Fibroblast of mammary gland (primary cell): ENCODE measurements at places on chromosomes 16 and 17.

GRCh38 chr16:72434159-72434558 lies 262.2 kb upstream of the PMFBP1 start:
- peak; percentile 60 for DNase-seq

GRCh38 chr17:57595947-57596695 lies 149.0 kb downstream of the CCDC182 start:
- no peak for DNase-seq

- DNase-seq = peak; percentile 43
These were observed 535 bp upstream of the AURKB start for GRCh38 chr17:8210761-8211458.

DNA sequence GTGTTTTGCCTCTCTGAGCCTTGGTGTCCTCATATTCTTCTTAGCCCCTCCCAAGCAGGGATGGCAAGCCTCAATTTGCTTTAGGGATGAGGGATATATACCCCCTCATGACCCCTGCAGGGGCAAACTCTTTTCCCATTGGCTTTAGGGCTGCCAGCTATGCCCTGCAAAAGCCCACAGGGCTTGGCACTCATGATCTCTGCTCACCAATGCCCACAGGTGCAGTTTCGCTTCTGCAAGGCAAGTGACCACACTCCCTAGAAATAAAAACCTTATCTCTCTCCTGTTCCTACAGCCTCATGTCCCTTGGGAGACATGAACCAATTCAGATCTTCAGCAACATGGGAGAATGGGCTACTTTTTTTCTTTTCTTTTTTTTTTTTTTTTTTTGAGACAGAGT lies 8.8 kb downstream of the BEAN1 start:
- no peak for DNase-seq
